NCI-H1436 treated with DMSO at 0.1 percent for 48 hours (cell line): ENCODE measurements at places on chromosomes 3 and 15.

DNA sequence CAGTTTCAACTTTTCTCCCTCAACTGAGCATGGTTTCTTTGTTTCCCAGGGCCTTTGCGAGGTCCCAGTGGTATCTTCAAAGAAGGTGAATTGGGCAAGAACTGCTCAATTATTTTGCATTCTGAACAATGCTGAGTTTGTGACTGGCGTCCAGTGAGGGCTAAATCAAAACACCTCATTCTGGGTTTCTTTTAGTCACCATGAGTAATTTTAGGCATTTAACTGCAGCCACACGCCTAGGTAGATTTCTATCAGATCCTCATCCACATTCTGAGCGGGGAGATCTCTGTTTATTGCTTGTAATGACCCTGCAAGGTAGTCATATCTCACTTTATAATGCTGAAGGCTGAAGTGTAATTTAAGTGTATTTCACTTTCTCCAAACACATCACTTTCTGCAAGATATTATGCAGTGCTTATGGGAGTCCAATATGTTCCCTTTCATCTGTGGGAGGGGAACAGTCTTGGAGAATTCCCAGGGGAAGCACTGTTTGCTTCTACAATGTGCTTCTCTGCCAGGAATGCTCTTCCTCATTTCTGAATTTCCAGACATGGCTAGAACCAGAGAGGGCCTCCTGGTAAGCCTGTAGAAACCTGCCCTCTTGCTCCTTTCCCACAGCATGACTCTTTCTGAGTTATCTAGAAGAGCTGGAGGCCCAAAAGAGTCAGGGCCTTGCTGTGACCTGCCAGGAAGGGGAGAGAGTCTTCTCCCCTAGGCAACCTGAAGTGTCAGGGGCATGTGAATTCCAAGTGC, 91.7 kb downstream of the FRMD4B start:
- DNase-seq, result no peak

GRCh38 chr3:157859541-157859940, 246.7 kb downstream of the SHOX2 start:
- DNase-seq, result no peak

GRCh38 chr15:48644827-48645557, 517 bp downstream of the FBN1 start:
- DNase-seq, result no peak

GRCh38 chr3:43155464-43156121, 49.7 kb upstream of the POMGNT2 start:
- no peak for DNase-seq

DNA sequence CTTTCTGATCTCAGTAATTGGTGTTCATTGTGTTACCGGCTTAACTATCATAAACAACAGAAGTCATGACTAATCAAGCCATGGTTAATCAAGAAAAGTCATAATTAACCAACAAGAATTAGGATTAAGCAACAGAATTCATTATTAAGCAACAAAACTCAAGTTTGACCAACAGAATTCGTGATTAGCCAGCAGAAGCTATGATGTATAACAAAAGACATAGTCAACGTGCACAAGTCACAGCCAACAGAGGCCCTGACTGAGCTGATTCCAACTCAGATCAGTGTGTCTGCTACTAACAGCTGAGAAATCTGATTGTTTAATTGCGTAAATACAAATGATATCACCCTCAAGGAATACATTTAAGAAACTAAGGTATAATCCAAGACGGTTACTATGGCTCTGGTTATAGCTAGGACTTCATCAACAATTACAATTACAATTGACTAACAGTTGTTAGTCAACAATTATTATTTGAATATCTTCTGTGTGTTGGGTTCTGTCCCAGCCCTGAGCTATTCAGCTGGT, 67.7 kb downstream of the RARB start:
- no peak for DNase-seq

- DNase-seq, result no peak
Measured at GRCh38 chr3:34183114-34183513, 384.7 kb downstream of the PDCD6IP start.

GRCh38 chr3:38101811-38102443, 35.0 kb downstream of the ACAA1 start:
- no peak for DNase-seq

DNA sequence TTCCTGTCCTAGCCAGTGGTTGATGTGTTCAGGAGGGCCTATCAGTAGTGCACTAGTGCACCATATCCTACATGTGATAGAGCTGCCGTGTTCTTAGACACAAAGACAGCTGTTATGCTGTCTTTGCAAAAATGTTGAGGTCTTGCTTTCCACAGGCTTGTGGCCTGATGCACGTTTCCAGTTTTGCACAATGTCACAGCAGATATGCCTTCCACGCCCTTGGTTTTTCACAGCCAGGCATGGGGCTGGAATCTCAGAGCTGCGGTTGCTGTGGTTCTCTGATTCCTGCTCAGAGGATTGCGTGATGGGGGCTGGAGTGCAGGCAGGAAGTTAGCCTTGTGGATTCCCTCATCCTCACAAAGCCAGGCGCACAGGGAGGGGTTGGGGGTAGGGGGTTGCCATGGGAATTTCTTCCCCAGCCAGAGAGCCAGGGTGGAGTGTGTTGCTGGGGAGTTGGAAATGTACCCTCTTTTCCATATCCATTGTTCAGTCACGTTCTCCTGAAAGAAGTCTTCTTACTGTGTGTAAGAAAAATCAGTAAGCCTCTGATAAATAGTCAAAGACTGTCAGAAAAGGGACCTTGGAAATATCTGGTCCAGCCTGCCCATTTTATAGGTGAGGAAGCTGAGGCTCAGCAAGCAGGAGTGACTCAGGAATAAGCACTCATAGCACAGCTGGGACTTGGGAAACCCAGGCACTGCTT, 79.4 kb downstream of the SMAD3 start:
- no peak for DNase-seq

DNA sequence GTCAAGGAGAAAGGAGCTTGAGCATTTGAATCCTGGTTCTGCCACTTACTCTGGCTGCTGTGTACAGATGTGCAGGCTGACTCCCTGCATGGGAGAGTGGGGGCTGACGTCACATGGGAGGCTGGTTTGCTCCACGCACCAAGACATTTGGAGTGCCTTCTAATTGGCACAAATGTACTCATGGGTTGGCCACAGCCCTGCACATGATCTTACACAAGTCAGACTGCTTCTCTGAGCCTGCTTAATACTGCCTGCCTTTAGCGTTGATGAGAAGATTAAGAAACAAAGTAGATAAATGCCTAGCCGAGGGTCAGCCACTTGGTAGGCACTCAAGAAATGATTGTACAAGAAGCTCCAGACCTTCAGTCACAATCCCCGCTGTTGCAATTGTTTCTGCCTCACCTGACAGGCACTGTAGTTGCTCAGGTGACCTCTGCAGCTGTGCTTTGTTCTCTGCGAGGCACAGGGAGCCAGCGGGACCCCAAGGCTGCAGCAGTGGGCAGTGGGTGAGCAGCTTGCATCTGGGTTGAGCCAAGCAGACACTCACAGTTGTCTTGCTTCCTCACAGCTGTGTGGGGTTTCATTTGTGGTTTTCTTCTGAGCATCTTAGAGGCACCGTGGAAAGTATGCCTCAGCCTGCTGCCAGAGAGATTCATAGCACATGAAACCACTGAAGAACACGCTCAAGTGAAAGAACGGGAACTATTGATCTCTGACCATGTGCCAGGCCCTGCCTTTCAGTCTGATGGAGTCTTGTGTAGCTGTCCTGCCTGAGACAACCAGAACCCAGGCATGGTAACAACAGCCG, 33.1 kb downstream of the GRK7 start:
- no peak for DNase-seq

GRCh38 chr15:40333922-40334492, 6.7 kb downstream of the CCDC9B start:
- no peak for DNase-seq

DNA sequence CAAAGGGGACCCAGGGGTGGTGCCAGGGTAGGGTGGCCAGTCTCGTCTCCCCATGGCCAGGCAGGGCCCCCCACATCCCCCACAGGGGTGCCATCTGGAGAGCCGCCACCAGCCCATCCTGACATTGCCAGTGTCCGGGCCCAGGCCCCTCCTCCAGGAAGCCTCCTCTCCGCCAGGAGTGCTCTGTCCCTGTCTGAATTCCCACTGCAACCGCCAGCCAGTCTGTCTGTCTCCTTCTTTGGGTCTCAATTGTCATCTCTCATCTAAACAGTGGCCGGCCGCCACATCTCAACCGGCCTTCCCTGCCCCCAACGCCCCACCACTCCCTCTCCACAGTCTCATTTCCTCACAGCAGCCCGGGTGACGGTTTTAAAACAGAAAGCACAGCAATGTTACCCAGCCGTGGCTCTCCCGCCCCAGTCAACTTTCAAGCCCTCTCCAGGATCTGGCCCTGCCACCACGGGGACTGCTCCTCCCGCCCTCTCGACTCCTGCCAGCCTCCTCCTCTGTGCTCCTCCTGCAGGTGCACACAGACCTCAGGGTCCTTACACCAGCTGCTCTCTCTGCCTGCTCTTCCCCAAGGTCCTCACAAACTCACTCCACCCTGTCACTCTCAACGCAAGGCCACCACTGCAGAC, 57.0 kb downstream of the IQSEC1 start:
- no peak for DNase-seq

- no peak for DNase-seq
Measured at GRCh38 chr3:114624571-114625181, 330.8 kb downstream of the TIGIT start.

DNA sequence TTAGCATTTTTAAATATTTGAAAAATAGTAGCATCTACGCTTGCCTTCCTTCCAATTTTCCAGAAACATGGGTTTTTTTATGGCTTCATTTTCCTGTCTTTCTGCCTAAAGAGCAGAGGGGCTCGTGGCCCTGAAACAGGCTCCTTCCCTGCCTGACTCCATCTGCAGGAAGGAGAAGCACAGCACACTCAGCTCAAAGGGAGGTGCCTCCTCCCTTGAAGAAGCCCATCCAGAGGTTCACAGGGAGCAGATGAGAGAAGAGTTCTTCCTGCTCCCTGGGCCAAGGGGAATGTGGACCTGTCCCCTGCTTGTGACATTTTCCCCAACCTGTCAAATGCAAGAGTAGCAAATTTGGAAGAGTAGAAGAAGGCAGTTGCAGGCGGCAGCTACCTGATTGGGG, 55.8 kb downstream of the BBX start:
- no peak for DNase-seq

DNA sequence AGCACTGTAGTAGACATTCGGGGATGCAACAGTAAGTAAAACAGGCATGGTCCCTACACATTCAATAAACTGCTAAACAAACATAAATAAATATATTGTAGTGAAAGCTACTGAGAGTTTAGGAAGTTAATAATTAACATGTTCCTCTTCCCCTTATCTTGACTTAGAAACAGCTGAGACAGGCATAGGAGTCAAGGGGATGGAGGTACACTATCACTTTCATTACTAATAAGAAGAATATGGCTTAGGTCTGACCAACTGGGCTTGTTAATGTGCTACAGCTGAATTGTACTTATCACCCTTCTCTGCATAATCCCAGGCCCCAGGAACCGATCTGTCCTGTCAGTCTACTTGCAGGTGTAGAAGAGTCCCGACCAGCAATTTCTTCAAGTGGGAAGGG, 116.3 kb upstream of the DAZL start:
- no peak for DNase-seq

GRCh38 chr3:184073621-184074020, 20.8 kb downstream of the HTR3C start:
- no peak for DNase-seq

DNA sequence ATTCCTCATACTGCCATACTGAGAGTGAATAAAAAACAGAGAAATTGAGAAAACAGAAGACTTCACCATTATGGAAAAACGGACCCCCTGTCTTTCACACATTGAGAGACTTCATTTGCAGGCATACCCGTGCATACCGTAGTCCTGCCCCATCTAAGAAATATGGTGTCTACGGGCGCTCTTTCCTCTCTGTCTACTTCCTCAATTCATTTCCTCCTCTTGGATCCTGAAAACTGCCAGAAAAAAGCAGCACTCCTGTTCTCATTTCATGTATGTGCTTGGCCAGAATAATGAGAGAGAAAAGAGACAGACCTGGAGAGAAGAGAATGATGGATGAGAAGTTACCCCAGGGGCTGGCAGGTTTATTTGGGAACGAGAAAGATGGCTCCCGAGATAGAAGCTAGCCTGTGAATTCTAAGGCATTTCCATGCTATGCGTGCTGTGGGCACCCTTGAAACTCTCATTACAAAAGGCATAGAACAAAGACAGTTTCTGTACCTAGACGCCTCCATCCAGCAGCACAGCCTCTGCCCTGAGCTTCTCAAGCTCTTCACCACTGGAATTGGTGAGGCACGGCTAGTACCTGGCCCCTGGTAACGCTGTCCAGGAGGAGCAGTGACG, 62.5 kb upstream of the EPHB3 start:
- no peak for DNase-seq

- DNase-seq, result no peak
Measured at GRCh38 chr3:27729748-27730611, 7.9 kb upstream of the EOMES start.

- no peak for DNase-seq
Measured at GRCh38 chr3:6867269-6867668, 6.4 kb downstream of the GRM7 start.

- DNase-seq, result no peak
Measured at GRCh38 chr3:164375538-164375937, 702.8 kb downstream of the SI start.

DNA sequence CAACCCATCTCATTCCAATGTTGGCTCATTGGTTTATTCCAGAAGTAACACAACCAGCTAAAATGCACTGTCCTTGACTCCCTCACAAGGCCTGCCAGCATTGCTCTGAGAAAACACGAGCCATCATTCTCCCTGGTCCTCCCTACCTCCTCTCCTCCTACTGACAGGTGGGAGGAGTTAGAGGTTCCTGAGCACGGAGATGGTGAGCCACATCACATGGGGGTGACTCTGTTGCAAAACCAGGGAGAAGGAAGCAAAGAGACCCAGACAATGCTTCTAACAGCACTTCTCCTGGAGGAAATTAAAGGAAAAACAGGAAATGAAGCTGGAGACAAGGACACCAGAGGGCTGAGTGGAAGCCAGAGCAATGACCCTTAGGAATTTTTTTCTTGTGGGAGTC, 667.4 kb downstream of the NTRK3 start:
- DNase-seq, result no peak

DNA sequence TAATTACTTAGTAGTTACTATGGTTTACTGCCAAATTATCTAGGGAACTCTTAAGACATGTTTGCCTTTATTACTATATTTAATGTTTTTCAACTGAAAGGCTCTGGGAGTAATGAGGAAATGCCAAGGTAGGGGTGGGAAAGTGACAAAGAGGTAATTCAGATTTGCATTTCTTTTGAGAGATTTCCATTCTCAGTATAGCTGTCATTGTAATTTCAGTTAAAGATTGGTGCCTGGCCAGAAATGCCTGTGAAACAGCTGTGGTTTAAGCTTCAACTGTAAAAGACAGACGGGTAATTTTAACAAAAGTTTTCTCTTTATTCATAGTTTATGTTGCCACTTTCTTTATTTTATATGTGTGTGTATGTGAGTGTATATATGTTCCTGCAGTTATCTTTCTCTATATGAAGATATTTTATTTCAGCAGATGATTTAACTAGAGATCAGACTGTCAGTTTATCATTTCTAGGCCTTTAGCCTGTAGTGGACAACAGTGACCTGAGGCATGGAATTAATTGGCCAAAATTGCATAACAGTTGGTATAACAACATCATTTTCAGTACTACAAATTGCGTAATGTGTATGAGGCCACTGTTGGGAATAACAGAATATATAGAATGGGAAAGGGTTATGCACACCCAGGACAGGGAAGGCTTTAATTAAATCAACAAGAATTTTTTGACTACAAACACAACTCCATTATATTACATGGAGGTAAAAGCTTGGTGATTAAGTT, 119.0 kb downstream of the BBX start:
- no peak for DNase-seq
